CD4-positive, alpha-beta T cell treated with Interleukin-6 for 4 hours (primary cell): ENCODE measurements at places on chromosomes 12 and 14.

DNA sequence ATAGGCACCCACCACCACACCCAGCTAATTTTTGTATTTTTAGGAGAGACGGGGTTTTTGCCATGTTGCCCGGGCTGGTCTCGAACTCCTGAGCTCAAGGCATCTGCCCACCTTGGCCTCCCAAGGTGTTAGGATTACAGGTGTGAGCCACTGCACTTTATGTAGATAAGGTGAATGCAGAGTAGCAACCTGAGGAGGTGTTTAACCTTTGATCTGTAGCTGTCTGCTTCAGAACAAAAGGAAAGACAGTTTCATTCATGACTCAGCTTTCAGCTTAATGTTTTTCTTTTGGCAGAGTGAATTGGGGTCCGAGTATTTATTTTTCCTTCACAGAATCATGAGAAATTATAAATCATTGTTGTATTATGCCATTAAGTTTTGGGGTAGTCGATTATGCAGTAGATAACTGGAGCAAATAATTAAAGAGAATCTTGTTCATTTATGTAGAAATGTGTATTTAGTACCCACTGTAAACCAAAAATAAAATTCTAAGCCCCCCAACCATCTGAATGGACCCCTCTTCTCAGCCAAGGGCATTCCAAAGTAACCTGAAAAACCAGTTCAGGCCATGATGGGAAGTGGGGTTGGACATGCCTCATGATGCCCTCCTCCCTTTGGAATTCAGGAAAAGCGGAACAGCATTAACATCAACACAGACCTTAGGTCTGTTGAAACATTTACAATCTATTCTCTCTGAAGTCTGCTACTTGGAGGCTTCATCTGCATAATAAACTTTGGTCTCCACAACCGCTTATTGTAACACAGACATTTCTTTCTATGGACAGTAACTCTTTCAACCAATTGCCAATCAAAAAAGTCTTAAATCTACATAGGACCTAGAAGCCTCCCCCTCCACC, 10.7 kb upstream of the STX2 start:
- DNase-seq: no peak

GRCh38 chr12:238116-238515, 24.2 kb upstream of the SLC6A12 start:
- DNase-seq: no peak

DNA sequence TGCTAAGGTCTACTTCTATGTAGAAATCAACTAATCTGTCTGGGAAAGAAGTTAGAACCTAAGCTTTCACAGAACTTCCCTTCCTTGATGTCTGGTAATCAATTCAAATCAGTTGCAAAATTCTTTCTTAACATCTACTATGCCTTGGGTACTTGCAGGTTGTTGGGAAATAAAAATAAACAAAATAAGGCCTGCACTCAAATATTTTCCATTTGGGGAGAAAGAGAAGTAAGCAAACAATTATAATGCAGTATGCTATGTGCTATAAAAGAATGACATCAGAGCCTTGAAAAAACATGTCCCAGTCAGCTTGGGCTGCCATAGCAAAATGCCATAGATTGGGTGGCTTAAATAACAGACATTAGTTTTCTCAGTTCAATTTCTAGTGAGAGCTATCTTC, 425.9 kb upstream of the DCN start:
- no peak for DNase-seq

GRCh38 chr12:52041695-52042123, 9.5 kb upstream of the NR4A1 start:
- peak; percentile 47 for DNase-seq

DNA sequence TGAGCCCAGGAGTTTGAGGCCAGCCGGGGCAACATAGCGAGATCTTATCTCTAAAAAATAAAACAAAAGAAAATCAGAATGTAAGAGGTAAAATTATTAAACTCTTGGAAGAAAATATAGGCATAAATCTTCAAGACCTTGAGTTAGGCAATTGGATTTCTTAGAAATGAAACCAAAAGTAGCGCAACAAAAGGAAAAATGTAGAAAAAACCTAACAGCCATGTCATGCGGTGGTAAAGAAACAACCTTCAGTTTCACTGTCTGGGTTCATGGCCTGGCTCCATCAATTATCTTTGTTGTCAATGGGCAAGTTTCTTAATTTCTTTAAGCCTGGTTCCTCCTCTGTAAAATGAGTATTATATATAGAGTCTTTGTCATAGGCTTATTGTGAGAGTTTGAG, 5.6 kb upstream of the GCH1 start:
- DNase-seq: no peak

DNA sequence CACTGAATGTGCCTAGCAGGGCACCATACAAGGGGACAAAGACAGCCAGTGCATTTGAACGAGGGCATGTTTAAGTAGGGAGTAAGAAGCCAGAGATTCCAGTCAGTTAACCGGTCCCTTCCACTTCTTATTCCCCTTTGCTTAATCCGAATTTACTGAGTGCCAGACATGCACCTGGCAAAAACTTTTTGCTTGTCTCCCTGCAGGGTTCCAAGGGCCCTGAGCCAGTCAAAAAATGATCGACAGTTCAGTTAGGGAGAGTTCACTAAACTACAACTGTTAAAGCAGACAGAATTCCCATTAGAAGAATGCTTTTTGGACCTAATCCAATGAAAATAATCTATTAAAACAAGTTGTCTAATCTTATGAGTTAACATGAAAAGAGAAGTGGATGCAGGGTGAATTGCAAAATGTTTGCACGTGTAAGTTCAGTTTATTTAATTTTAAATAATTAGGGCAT, 193.8 kb downstream of the TMTC2 start:
- DNase-seq: no peak

GRCh38 chr12:2689393-2689792, 105.4 kb upstream of the FKBP4 start:
- DNase-seq: no peak

GRCh38 chr12:20716985-20717384, 21.9 kb downstream of the SLCO1C1 start:
- no peak for DNase-seq

GRCh38 chr14:23633160-23633701, 2.9 kb upstream of the DHRS2 start:
- DNase-seq: no peak

DNA sequence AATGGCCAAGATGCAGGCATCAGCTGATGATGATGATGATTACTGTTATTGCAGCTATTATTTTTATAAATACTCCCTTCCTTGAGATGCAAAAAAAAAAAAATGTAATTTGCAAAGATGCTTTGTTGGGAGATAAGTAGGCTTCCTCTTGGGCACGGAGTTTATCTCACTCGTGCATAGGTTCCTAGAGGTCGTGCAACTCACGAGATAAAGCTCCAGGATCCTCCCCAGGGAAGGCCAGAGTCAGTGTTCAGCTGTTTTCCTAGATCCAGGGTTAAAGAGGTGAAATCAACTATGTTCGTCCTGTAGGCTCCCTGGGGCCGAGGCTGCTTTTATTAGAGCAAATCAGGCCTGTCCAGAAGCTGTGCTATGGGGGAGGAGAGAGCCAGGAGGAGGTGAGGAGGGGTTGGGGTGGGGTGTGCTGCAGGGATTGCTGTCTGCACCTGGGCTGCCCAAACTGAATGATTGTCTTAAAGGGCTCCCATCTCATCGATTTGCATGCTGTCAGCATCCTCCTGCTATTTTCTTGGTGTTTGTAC, 270.3 kb downstream of the NRXN3 start:
- no peak for DNase-seq

DNA sequence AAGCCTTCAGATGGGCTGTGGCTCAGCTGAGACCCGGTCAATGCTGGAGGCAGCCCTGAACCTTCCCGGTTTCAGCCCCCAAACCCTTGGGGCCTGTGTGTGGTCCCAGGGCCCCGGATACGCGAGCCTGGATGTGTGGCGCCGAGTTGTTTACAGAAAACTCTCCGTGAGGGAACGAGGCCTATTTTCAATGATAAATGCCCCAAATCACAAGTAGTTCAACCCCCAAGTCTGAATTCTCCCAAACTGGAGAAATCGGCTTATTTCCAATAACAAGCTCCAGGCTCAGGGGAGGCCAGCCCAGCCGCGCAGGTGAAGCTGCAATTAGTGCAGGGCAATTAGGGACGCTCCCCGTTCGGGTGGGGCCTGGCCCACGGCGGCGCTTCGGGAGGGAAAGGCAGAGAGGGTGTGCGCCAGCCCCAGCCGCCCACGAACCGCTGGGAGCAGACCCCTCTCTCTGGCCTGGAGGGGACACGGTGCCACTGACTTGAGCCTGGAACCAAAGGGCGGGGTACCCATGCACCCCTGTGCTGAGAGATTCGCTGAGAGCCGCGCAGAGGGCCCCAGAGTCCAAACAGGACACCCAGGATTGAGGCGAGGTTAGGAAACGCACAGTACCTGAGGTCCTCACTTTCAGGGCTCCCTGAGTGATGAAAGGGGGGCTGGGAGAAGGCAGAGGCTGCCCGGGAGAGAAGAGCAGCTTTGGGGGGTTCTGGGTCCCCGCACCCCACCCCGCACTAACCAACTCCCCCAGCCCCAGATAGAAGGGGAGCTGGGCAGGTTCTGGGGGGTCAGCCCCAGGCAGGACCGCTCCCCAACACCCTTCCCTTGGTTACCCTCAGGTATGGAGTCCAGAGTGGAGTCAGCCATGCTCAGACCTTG, 14.2 kb upstream of the ANKRD9 start:
- no peak for DNase-seq

DNA sequence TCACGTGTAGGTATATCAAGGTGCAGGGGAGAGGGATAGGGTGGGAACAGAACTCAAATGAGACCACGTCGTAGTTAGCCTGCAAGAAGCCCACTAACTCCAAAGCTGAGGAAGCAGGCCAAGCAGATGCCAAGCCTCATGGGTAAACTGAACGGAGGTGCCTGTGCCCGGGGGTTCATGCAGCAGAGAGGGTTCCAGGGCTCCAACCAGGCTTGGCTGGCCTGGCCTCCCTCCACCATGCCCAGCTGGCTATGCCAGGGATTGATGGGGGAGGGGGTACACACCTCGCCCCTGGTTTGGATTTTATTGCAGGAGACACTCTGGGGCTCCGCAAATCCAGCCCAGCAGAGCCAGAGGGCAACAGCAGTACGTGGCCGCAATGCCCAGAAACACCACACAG, 27.3 kb downstream of the PXN start:
- no peak for DNase-seq

GRCh38 chr12:50121641-50122040, 9.6 kb downstream of the COX14 start:
- no peak for DNase-seq

GRCh38 chr12:105850103-105850968, 288.4 kb downstream of the NUAK1 start:
- no peak for DNase-seq

- DNase-seq: no peak
These were observed 43.5 kb downstream of the DRAM1 start for GRCh38 chr12:101920906-101921305.

DNA sequence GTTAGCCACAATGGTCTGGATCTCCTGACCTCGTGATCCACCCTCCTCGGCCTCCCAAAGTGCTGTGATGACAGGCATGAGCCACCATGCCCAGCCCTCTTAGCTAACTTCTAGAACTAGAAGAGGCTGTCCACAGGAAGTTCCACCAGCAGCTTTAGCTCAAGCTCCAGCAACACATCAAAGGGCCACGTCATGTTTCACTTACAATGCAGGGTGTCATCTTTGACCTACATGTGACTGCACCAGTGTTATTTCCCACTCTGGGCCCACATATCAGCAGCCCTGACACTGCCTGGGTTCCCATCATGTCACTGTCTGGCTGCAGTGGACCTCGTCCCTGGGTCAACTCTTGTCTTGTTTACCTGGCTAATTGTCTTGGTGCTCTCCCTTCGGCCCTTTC, 147.2 kb downstream of the GRIN2B start:
- no peak for DNase-seq

GRCh38 chr12:95168746-95169145, 48.5 kb downstream of the FGD6 start:
- DNase-seq: no peak

DNA sequence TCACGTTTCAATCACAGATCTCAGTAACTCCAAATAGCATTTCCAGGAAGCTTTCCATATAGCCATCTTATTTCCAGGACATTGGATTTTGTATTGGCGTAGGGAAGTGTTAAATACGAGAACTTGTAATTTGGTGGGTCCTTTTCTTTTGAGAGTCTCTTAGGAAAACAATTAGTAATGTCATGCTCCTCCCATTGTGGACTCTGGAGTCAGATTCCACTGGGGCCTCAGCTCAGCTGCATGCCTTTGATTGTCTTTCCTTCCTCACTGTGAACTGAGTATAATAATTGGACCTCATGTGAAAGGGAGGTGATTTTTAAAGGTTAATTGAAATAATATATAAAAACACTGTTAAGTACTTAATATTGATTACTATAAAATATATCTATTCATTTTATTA, 462.6 kb downstream of the NPAS3 start:
- no peak for DNase-seq

- peak; percentile 80 for DNase-seq
These were observed 831 bp downstream of the CRIP1 start for GRCh38 chr14:105487449-105487985.

DNA sequence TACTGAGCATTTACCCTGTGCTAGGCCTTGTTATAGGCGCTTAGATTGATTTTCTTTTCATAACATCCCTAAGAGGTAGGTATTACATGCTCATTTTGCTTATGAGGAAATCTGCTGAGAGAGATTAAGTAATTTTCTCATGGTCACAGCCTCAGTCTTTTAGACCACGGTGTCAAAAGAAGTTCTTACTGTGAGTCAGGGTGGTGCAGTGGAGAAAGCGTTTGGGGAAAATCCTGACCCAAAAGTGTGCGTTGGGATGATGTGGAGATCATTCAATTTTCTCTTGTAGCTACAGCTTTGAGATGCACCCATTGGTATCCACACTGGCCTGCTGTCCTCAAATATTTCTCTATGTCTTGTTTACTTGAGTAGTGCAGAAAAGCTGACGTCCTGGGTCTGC, 8.2 kb downstream of the ANG start:
- DNase-seq: no peak

DNA sequence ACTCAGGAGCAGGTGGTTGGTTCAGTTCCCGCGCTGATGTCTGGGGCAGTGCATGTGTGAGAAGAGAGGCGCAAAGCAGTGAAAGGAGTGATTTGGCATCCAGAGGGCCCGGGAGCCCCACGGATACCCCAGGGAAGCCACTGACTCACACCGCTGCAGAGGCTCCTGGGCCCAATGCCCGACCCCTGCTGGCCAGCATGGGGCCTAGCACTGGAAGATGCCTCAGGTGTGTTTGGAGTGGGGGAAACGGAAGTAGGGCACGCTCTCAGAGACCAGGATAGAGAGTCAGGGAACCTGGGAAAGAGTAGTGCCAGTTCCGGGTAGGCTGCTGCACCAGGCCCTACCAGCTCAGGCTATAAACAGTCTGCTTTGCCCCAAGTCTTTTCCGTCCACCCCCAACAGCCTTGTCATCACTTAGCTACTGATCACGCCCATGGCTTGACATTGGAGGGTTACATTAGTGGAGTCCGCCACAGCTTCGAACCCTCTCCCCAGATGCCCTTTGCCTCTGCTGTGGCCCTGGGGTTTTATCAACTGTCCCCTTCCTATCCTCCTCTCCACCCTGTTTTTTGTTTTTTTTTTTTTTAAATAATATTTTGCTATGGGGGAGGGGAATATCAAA, 9.5 kb upstream of the CSAD start:
- DNase-seq: peak; percentile 68

GRCh38 chr14:90677484-90678050, 138.7 kb downstream of the TTC7B start:
- peak; percentile 29 for DNase-seq

GRCh38 chr12:104785886-104786285, 172.2 kb downstream of the SLC41A2 start:
- DNase-seq: no peak

GRCh38 chr12:58051378-58051777, 110.0 kb downstream of the ATP23 start:
- no peak for DNase-seq
